ENCODE measurements at places on chromosomes 1 and 21.

DNA sequence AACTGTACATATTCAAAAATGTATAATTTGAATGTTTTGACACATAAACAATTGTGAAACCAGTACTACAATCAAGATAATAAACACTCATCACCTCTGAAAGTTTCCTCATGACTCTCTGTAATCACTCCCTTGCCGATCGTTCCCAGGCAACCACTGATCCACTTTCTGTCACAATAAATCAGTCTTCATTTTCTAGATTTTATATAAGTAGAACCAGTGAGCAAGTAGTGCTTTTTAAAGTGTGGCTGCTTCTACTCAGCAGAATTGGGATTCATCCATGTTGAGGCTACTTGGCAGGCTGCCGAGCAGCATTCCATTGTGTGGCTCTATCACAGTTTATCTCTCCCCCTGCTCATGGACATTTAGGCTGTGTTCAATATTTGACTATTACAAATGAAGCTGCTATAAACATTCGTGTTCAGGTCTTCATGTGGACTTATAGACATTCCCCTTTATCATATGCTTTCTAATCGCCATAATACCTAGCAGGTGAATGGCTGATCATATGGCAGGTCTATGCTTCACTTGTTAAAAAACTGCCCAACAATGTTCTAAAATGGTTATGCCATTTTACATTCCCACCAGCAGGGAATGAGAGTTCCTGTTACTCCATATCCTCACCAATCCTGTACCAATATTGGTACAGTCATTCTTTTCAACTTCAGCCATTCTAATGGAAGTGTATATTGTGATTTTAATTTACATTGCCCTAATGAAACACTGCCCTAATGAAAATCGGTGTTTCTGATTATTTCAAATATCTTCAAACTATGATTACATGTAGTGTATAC is 20.5 kb downstream of the TEX38 start:
- no peak for DNase-seq

- no peak for DNase-seq
These were observed 394.8 kb downstream of the PBX1 start for GRCh38 chr1:164953815-164954214.

- no peak for DNase-seq
These were observed 32.2 kb downstream of the EVI5 start for GRCh38 chr1:92752719-92753118.

DNA sequence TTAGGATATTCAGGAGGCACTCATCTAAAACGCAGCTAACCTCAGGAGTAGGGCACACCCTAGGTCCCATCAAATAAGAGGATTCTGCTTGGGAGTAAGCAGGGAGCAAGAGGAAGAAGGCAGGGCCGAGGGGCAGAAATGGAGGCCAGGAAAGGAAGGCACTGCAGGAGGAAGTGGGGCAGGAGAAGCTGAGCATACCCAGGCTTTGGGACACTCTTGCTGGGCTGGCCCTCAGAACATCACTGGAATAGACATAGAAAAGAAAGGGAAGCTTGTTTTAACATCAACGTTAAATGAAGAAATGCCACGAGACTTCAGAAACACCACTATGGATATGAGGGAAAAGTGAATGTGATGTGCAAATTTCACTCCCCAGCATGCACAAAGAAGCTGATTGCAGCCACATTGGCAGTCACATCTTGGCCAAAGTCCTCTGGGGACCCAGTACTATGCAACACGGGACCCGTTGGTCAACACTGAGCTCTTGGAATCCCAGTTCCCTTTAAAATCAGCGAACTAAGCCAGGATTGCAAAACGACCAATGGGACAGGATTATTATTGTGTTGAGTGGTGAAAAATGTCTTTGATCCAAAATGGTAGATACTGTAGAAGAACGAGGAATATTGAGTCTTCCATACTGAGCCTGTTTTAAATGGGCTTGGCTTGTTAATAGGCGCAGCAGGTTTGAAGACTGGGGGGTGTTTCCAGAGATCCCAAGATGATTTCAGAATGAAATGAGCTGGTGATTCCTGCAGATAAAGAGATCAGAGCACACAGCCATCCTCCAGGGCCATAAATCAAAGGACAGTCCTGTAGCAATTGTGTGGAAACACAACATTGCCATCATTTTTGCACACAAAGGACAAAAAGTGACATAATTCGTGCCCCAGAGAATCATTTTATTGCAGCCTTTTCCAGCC is 152.4 kb downstream of the TOMM20 start:
- peak; percentile 94 for DNase-seq

- DNase-seq = no peak
These were observed 127.0 kb downstream of the CRB1 start for GRCh38 chr1:197394831-197395608.

- no peak for DNase-seq
These were observed 13.8 kb upstream of the CNN3 start for GRCh38 chr1:94940738-94941137.

- no peak for DNase-seq
These were observed 35.4 kb downstream of the GPR3 start for GRCh38 chr1:27427816-27428315.

DNA sequence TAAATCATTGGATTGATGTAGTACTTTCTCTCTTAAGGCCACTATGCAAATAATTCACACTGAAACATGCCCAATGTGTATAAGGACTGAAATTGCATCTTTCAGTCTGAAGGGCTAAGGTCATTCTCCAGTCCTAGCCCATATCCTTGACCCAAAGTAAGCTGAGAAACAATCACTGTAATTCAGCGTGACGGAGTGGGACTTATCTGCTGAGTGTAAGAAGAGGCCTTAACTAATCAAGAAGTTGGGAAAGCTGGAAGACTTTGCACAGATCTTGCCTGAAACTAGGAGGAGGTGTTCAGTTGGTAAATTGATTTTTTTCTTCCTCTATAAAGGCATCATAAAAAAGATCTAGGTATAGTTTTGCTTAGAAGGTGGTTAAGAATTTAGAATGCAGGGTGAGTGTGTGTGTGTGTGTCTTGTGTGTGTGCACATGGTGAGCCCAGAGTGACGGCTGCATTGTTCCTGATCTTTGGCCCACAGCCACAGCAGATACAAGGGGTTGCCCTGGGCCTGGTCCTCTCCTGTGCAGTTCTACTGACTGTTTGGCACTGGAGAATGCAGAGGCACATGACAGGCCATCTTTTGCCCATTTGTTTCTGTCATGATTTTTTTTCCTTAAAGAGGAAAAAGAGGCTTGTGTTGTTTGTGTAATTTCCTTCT is 13.3 kb upstream of the PPP2R5A start:
- DNase-seq = no peak

- DNase-seq = peak; percentile 48
These were observed 19.2 kb downstream of the SLC19A2 start for GRCh38 chr1:169466259-169467230.

GRCh38 chr21:43343992-43344886 is 82.7 kb downstream of the SIK1 start:
- DNase-seq = no peak

DNA sequence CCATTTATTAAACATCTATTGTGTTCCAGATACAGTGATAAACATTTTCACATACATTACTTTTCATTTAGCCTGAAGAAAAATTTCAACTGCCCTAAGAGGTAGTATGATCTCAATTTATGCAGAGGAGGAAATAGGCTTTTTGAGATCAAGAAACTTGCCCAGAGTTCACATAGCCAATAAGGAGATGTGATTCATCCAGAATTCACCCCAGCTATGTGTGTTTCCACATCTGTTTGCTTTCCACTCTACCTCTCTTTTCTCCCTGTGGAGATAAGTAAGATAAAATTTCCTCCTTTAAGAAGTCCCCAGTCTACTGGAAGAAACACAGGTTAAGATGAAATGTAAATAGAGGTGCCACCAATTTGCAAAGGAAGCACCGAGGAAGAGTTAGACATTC is 199.7 kb upstream of the C8B start:
- no peak for DNase-seq

DNA sequence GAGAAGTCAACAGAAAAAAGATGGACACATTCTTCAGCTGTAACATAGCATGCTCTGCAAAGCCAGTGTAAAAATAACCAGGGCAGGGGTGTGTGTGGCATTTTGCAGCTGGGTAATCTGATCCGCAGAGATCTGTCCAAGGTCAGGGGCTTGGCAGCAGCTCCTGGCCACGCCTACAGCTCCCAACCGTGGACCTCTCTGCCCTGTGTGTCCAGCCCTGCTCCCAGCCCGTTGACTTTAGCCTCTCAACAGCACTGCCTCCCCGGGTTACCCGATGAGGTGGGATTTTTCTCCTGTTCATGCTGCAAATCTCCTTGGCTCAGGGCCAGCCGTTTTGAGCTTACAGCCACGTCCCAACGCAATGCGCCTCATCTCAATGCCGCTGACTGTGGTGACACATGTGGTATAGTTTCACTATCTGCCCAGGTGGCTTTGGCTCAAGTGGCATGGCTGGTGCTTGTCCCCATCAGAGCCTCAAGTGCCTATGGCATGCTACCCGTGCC is 68.1 kb downstream of the VWA5B1 start:
- DNase-seq = no peak

- peak; percentile 93 for DNase-seq
These were observed 5.5 kb downstream of the RIPK4 start for GRCh38 chr21:41761211-41761933.

DNA sequence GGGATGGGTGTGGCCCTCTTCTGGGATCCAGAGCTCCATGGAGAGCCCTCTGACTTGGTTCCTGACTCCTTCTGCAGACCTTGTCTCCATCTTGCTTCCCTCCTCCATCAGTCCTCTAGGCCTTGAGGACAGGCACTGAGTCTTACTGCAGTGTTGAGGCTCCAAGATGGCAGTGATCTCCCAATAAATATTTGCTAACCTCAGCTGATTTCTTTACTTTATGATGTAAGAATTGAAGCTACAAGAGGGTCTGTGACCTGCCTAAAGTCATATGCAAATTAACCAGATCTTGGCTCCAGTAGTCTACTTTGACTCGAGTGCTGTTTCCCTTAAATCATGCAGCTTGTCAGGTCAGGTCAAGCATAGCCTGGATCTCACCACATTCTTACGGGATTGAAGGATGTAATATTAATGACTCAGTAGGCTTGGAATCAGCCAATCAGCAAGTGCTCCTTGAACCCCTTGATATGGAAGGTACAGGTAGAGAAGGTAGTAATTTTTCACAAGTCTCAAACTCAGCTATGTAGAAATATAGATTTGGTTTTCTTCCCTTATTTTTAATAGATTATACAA is 93.0 kb downstream of the CLIC6 start:
- no peak for DNase-seq

DNA sequence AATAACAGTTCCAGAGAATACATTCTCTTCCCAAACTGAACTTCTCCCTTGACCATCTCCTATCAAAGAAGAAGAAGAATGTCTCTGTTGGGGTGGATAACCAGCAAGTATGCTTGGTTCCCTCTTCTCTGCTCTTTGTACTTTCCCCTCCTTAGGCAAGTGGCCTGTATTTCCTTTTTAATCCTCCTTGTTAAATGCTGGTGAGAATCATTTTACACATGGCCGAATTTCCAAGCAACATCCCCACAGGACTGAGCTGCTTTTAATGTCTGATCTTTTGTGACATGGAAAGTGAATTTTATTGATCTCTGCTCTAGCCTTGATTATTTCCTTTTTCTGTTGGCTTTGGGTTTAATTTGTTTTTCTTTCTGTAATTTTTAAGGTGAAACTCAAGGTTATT is 336.7 kb downstream of the DUSP10 start:
- no peak for DNase-seq

GRCh38 chr1:26375081-26375480 is 2.5 kb upstream of the ZNF683 start:
- no peak for DNase-seq

- DNase-seq = no peak
These were observed 240.8 kb upstream of the NR5A2 start for GRCh38 chr1:199786695-199787094.

DNA sequence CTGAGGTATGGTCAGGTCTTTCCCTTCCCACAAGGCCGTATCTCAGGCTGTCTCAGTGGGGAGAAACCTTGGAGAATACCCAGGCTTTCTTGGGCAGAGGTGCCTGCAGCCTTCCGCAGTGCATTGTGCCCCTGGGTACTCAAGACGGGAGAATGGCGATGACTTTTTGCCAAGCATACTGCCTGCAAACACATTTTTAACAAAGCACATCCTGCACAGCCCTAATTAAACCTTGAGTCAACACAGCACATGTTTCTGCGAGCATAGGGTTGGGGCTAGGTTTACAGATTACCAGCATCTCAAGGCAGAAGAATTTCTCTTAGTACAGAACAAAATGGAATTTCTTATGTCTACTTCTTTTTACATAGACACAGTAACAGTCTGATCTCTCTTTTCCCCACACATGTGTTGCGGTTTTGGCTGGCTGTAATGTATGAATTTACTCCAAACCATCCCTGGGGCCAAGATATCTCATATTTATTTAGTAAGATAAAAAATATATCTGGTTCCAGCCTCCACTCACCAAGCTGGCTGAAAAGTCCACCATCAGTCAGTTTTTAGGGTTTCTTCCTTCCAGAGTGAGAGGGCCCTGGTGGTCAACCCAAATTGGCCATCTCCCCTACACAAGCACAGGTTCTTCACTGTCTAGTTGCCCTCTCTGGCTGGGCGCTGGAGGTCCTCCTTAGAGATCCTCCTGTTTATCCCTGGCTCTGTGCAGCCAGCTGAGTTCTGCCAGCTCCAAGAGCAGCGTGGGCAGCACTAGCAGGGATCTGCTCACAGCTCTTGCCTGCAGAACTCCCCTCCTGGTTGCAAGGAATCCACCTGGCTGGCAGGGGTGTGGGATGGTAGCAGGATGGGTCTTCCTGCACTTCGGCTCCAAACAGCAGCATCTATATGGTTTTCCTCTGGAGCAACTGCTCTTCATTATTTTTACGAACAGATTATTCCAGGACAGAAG is 2.6 kb downstream of the FAAH start:
- DNase-seq = no peak

GRCh38 chr1:81428998-81429397 is 371.7 kb upstream of the ADGRL2 start:
- DNase-seq = no peak

DNA sequence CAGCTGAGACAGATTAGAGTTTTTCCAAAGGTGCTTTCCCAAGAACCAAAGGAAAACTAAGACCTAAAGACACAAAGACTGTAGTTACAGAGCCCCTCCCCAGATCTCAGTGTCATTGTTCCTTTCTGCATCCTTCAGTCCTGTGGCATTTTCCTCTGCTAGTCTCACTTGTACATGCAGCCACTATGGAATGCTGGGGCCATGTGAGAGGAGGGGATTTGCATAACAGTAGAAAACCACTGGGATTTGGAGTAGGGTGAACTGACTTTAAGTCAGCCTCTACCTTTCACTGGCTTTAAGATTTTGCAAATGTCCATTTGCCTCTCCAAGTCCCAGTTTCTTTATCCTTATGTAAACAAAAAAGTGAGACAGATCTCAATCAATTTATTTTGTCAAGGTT is 119.4 kb upstream of the F3 start:
- no peak for DNase-seq

GRCh38 chr1:53130878-53131589 is 11.4 kb downstream of the SLC1A7 start:
- DNase-seq = no peak

- DNase-seq = no peak
These were observed 26.1 kb upstream of the HUNK start for GRCh38 chr21:31846690-31847089.
